ENCODE measurements at places on chromosomes 7 and 10.

- no peak for DNase-seq
Observed at GRCh38 chr7:3345699-3346481, 44.8 kb downstream of the SDK1 start.

DNA sequence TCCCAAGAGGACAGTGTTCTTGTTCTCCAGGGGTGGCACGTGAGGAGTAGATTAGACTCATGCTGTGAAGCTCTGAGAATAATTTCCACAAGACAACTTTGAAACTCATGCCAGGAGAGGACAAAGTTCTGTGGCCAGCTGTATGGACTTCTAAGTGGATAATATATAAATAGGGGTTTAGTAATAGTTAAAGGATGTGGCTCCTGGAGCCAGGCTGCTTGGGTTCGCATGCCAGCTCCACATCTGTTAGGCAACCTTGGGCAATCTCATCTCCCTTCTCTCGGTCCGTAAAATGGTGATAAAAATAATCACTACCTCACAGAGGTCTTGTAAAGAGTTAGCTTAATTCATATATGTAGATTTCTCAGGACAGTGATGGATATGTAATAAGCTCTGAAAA is 35.8 kb downstream of the ACSL5 start:
- no peak for DNase-seq

DNA sequence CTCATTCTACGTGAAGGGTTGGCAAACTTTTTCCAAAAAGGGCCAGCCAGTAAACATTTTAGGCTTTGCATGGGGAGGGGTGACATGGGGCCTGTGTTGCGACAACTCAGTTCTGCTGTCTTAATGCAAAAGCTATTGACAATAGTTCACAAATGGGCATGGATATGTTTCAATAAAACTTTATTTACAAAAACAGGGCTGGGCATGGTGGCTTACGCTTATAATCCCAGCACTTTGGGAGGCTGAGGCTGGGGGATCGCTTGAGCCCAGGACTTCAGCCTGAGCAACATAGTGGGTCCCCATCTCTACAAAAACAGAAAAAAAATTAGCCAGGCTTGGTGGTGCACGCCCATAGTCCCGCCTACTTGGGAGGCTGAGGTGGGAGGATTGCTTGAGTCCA is 141.1 kb downstream of the SVIL start:
- no peak for DNase-seq

DNA sequence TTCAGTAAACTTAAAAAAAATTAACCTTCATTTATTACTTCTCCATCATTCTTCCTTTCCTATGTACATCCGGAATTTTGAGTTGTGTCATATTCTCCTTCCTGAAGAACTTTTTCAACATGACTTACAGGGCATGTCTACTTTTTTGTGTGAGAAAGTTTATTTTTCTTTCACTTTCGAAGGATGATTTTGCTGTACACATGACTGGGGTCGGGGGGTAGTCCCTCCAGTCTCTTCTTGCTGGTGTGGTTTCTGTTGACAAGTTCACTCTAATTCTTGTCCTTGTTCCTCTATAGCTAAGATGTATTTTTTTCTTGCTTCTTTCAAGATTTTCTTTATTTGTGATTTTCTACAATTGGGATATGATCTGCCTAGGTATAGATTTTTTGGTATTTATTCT is 55.8 kb downstream of the INPP5A start:
- DNase-seq = no peak

DNA sequence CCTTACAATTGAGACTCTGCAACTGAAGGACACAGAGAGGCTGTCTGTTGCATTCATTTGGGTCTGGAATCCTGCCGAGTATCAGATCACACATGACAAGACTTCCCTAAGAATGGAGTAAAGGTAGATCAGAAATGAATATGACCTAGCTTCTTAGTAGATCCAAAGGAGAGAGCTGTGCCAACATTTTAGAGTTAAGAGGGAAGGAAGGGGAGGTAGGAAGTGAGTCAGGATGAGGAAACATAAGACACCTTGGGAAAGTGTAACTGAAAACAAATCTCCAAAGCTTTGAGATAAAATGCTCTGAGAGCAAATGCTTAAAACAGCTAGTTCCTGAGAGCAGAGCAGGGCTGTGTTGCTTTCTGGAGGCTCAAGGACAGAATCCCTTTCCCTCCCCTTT is 6.1 kb upstream of the SLC25A13 start:
- no peak for DNase-seq

DNA sequence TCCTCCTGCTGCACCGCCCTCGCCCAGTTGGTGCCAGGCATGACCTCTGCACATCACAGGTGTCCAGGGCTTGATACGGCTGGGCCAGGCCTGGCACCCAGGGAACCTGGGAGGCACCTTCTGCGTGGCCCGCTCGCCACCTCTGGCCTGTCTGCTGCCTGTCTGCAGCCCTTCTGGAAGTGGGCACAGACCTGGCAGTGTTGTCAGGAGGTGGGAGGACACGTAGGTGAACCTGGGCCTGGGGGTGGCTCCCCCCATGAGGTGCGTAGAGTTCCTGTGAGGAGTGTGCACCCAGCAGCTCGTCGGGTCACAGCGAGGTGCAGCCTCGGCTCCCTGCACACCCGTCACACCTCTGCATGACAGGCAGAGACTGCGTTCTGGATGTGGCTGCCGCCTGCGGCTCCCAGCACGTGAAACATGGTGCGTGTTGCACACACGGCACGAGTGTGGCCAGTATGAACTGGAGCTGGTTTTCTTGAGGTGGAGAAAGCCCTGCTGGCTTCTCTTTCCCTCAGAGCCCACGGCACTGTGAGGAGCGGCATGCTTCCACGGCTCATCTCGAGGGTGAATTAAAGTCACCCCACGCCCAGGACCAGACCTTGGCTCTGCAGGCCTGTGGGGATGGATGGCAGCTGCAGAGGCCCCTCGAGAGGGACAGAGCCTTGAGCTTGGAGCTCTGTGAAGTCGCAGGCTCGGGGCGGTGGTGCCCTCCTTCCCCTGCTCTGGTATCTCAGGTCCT is 24.8 kb downstream of the INPP5A start:
- no peak for DNase-seq

GRCh38 chr10:72069751-72070526 is 18.4 kb downstream of the SPOCK2 start:
- DNase-seq = no peak

DNA sequence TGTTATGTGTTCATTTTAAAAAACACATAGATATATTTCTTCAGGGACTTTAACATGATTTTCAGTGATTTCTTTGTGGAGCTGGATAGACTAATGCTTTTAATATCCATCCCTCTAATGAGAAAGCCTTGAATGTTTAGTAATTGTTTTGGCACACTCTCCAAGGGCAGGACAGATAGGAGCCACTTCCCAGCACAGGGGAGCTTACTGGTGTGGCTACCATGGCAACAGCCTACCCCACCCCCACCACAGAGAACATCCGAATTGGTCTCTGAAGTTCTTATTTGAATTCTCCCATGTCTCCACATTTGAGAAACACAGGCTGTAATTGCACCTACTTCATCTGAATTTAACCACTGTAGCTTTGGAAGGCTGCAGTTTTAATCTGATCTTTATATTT is 87.7 kb downstream of the PRKG1 start:
- DNase-seq = no peak

DNA sequence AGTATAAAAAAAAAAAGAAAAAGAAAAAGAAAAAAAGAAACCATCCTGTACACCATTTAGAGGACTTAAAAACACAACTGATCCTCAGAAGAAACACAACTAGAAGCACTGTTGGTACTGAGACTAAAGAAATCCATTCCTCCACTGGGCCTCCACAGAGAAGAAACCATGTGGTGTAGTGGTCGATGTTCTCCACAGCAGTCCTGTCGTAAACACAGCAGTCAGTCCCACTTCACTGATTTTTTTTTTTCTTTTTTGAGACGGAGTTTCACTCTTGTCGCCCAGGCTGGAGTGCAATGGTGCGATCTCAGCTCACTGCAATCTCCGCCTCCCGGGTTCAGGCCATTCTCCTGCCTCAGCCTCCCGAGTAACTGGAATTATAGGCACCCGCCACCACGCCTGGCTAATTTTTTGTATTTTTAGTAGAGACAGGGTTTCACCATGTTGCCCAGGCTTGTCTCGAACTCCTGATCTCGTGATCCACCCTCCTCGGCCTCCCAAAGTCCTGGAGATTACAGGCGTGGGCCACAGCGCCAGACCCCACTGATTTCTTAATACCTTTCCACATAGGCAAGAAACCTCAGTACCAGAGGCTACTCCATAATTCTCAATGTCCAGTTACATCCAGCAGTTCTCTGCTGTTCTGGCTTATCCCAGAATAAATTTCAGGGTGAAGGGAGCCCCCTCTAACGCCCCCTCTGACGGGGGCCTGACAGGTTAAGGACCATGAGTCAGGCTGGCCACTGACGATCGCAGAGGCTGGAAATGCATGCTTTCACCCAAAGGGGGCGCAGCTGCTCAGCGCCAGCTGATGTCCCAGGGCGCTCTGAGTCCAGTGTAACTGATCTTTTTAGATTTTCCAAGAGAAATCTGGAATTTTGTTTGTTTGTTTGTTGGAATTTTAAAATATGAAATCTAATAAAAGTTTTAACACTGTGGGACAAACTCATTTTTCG is 24.8 kb upstream of the FFAR4 start:
- DNase-seq = peak; percentile 28

GRCh38 chr10:46299536-46300369 is 13.0 kb downstream of the ANTXRL start:
- DNase-seq = no peak

GRCh38 chr7:151415375-151416105 is 5.7 kb upstream of the WDR86 start:
- DNase-seq = no peak
